ENCODE measurements at places on chromosomes 13 and 19.
A peak's percentile ranks its signal among the peaks of the same experiment; 100 is the strongest.

DNA sequence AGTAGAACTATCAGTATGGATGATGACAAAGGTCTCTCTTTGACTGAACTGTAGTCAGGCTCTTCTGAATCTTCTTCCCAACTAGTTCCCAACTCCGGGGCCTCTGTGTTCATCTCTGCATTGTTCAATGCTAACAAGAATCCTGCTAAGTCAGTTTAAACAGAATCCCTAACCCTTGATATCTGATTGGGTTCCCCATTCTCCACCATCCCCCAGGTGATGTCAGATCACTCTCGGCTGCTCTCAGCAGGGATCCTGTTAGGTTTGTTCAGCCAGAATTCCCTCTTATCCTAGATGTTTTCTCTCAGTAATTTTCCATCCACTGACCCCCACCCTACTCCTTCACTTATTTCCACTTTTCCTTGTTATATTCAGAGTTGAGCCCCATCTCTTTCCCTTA is 223.6 kb downstream of the RGCC start:
- DNase-seq = no peak

- DNase-seq = no peak
Observed at GRCh38 chr13:23600534-23600933, 30.3 kb downstream of the TNFRSF19 start.

GRCh38 chr13:112194167-112194530 is 127.2 kb downstream of the SOX1 start:
- DNase-seq = no peak

GRCh38 chr13:48158915-48159314 is 64.0 kb upstream of the MED4 start:
- DNase-seq = no peak

DNA sequence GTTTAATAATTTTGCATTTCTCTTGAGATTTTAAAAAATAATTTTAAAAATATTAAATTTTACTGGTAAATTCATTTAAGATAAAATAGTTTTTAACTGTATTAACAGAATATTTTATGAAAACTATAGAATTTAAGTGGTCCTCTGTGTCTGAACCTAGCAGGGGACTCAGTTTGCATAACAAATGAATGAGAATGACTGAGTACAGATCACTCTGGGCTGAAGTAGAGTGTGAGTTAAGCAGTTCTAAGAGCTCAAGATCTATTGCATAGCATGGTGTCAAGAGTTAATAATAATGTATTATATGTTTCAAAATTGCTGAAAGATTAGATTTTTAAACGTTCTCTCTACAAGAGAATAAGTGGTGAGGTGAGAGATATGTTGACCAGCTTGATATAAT is 348.3 kb upstream of the SLITRK1 start:
- DNase-seq = no peak

- DNase-seq = no peak
Observed at GRCh38 chr13:100636441-100636840, 38.2 kb downstream of the TMTC4 start.

DNA sequence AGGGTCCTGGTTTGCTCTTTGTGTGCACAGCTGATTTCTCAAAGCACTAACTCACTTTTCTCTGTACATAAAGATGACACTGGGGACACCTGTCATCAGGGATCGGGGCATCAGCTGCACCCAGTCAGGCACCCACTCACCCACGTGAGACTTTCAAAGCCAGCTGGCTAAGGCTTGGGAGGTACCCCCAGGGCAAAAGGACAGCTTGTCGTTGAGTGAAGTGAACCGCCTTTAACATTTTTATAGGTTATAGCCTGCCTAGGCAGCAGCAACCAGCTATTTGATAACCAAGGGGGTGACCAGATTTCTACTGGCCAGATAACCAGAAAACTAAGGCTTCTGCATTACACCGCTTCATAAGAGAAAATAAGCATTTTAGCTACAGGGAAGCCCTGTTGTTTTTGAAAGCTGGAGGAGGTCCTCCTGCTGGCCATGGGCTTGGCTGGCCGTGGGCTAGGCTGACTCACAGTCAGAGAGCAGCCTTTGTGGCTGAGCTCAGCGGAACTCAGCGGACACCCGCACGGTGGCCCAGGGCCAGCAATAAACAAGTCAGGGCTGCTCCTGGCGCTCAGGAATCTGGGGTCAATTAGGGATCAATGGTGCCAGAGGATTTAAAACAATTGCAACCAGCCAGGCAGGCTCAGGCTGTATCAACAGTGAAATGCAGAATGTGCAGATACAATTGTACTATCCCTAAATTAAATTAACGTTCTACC is 57.1 kb downstream of the ALOX5AP start:
- peak; percentile 92 for DNase-seq

DNA sequence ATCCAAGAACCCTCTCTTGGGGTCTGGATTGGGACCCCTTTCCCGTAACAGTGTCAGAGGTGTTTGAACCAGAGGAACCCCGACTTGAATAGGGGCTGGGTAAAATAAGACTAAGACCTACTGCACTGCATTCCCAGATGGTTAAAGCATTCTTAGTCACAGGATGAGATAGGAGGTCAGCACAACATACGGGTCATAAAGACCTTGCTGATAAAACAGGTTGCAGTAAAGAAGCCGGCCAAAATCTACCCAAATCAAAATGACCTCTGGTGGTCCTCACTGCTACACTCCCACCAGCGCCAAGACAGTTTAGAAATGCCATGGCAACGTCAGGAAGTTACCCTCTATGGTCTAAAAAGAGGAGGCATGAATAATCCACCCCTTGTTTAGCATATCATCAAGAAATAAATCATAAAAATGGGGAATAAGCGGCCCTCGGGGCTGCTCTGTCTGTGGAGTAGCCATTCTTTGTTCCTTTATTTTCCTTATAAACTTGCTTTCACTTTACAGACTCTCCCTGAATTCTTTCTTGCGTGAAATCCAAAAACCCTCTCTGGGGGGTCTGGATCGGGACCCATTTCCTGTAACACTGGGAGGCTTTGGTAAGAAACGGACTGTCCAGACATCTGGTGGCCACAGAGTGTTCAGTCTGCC is 4.4 kb upstream of the SIN3B start:
- no peak for DNase-seq

DNA sequence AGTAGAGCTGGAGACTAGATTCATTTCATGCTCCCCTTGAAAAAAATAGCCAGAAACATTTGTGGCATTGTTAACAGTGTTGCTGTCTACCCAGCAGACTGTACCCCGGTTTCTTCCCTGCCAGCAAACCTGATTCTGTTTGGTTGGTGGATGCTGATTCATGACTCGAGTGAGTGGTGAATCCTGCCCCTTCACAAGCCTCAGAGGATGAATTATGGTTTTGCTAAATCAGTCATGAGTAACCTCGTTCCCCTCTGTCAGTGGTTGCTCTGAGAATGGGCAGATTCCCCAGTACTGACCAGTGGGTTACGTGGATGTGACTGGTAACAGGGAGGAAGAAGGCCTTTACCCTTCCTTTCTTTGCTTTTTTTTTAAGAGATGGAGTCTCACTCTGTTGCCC is 10.1 kb downstream of the NLRP12 start:
- no peak for DNase-seq

GRCh38 chr13:102617697-102618350 is 21.0 kb downstream of the TPP2 start:
- DNase-seq = no peak

- DNase-seq = no peak
Observed at GRCh38 chr19:54021363-54021762, 29.9 kb downstream of the CACNG6 start.

DNA sequence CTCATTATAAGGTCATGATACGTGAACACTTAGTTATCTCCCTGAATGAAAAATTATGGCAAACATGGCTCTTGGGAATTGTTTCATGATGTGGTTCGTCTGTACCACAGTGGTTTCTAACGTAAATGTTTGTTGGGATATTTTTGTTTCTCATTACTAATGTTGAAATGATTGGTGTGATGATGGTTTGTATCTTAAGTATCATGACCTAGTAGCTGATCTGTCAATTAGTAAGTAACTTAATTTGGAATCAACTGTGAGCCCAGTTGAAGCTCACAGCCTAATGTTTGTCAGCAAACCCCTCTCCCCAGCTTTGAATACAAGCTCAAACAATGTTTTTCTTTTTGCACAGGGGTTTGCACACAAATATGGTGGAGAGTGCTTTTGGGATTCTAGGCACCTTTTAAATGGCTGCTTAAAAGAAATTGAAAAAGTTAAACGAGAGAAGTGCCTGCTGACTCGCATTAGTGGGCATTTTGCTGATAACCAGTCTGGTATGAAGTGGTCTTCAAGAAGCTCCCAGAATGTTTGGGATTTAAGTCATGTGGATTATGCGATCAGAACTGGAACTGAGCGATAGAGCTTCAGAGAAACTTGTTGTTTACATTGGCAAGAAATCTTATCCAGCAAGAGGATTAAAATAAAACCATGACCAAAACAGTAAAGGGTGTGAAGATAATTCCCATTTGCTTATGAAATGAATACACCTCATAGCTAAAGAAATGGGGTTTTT is 68.2 kb downstream of the LMO7 start:
- DNase-seq = peak; percentile 47

DNA sequence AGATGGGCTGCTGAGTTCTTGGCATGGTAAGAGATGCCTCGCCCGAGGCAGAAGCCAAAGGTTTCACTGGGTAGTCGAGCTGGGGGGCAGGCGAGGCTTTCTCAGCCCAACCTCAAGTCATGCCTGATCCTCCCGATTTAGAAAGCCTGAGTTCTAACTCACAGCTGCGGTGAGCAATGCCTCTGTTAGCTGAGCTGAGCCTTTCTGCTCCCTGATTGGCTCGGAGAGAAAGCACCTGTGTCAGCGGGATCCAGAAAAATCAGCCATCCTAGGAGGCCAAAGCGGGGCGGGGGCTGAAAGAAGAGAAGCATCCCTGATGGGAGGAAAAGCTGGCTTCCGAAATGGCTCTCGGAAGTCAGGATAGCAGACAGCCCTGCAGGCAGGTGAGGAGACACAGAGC is 44.7 kb downstream of the CACNA1A start:
- DNase-seq = no peak

- DNase-seq = no peak
Observed at GRCh38 chr19:41377977-41378709, 1.8 kb downstream of the TMEM91 start.

DNA sequence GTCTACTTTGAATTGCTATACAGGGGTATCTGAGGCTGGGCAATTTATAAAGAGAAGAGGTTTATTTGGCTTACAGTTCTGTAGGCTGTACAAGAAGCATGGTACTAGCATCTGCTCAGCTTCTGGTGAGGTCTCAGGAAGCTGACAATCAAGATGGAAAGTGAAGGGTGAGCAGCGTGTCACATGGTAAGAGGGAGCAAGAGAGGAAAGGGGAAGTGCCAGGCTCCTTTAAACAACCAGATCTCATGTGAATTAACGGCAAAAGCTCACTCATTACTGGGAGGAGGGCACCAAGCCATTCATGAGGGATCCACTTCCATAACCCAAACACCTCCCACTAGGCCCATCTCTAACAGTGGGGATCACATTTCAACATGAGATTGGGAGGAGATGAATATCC is 222.4 kb downstream of the TDRD3 start:
- DNase-seq = no peak

DNA sequence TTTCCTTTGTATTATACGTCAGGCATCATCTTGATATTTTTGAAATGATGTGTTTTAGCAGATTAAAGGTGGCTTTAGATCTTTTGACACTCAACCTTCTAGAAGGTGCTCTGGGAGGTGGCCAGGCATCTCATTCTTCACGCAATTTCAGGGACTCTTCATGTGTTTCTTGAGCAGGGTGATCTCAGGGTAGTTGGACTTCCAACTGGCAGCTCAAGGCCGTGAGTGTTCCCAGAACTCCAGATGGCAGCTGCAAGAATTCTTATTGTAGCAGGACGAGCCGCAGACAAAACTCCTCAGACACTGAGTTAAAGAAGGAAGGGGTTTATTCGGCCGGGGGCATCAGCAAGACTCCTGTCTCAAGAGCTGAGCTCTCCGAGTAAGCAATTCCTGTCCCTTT is 82.5 kb upstream of the UBAC2 start:
- DNase-seq = no peak

- peak; percentile 42 for DNase-seq
Observed at GRCh38 chr13:48631441-48631840, 22.3 kb upstream of the CYSLTR2 start.

DNA sequence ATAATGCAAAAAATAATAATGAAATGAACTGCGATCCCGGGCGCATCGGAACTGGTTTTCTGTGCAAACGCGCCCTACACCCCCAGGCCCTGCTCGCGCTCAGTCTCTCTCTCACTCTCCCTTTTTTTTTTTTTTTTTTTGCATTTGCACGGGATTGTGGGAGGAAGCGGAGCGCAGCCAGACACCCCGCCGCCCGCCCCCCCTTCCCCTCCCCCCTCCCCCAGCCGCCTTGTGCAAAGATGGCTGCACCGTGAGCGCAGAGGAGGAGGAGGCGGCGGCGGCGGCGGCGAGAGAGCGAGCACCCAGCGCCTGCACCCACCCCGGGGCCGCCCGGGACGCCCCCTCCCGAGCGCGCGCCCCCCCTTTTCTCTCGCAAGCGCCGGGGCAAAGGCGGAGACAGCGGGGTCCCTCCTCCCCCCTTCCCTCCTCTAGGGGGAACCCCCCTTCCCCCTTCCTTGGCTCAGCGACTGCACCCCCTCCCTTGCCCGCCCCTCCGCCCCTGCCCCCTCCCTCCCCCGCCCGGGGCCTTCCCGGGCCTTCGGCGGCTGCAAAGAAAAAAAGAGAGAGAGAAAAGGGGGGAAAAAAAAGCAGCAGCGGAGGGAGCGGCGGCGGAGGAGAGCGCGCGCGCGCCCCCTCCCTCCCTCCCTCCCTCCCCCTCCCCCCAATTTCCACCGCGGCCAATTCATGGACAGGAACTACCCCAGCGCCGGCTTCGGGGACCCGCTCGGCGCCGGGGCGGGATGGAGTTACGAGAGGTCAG is at the start of gene PRR12:
PRR12 (plus strand) TSS at position 212 of the 760 bp plus-strand sequence; CDS start at position 685, 473 bp downstream.
- DNase-seq = peak; percentile 77

- DNase-seq = no peak
Observed at GRCh38 chr19:4908360-4908759, 941 bp upstream of the UHRF1 start.

- DNase-seq = peak; percentile 90
Observed at GRCh38 chr13:41310963-41311405, at the start of gene NAA16. Gene NAA16 (plus strand): TSS chr13:41311267. CDS start chr13:41311529, 262 bp downstream.

DNA sequence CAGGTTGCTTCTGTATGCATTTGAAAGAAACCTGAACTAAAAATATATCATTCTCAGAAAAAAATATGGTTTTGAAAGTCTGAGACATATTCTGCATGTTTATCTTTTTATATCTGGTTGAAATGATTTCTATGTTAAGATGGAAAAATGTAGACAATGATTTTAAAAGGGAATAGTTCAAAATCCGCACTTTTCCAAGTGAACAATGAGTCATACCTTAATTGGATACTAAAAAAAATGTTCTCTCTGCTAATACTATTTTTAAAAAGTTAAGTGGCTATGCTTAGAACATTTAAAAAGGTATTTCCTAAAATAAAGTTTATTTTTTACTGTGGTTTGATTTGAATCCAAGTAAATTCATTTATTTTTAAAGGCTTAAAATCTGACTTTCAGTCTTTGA is 801.4 kb downstream of the SLITRK6 start:
- no peak for DNase-seq

DNA sequence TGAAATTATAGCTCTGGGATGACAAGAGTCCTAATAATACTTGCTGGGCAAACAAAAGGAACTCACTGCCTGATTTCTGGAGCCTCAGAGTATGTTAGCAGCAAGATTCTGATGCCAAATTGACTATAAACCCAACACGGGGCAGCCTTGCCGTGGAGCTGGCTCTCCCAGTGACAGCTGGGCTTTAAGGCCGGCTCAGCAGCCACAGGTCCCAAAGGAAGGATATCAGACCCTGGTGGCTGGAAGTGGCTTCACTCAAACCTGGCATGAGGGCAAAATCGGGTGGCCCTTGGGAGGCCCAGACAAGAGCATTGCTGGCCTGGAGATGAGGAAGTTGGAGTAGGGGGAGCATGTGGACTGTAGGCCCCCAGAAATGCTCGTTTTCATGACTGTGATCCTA is 47.9 kb downstream of the EPS15L1 start:
- no peak for DNase-seq

GRCh38 chr13:114260814-114261213 is 20.6 kb upstream of the UPF3A start:
- DNase-seq = no peak
